Frontal cortex (tissue), 4 donors: ENCODE measurements at places on chromosomes 1 and 21. TPM values are rescaled to one million over a fixed set of nuclear protein-coding genes. Genes with fewer than 3 reads are reported as not detected.

GBP1 gene
- 1.2 TPM for total RNA-seq

FCRL5 gene
- total RNA-seq = not detected

EFNA4 gene
- total RNA-seq = 0.82 TPM

MPZ gene
- total RNA-seq = 1.6 TPM

OR6K6 gene
- total RNA-seq = not detected

C1QC gene
- total RNA-seq = 7.3 TPM

L1TD1 gene
- total RNA-seq = 0.41 TPM

CELA2B gene
- total RNA-seq = not detected

LRRC39 gene
- total RNA-seq = 9.0 TPM

LMX1A gene
- not detected for total RNA-seq

FCAMR gene
- not detected for total RNA-seq

ZNF326 gene
- 19.2 TPM for total RNA-seq

LSM10 gene
- total RNA-seq = 3.3 TPM

RORC gene
- under 0.01 TPM for total RNA-seq

UBE2U gene
- not detected for total RNA-seq

CFHR3 gene
- not detected for total RNA-seq

KCNE2 gene
- under 0.01 TPM for total RNA-seq

CFAP141 gene
- not detected for total RNA-seq

PER3 gene
- 3.7 TPM for total RNA-seq

SPRR2F gene
- not detected for total RNA-seq

ATP1A2 gene
- 45.7 TPM for total RNA-seq

CACNA1S gene
- total RNA-seq = under 0.01 TPM

CSMD2 gene
- total RNA-seq = 23.6 TPM

DNAJC28 gene
- 6.5 TPM for total RNA-seq

IGSF3 gene
- total RNA-seq = 134 TPM

MKNK1 gene
- total RNA-seq = 7.7 TPM

PCSK9 gene
- 4.1 TPM for total RNA-seq

FCER1A gene
- total RNA-seq = not detected

ICOSLG gene
- total RNA-seq = 0.41 TPM

NPPA gene
- 3.3 TPM for total RNA-seq

SPRR5 gene
- total RNA-seq = not detected

ZMYND12 gene
- total RNA-seq = not detected

HES3 gene
- not detected for total RNA-seq

LIN28A gene
- total RNA-seq = not detected

TTLL7 gene
- 134 TPM for total RNA-seq

FMO2 gene
- total RNA-seq = 0.41 TPM

ELF3 gene
- total RNA-seq = under 0.01 TPM

CNR2 gene
- total RNA-seq = not detected

CRB1 gene
- 16.7 TPM for total RNA-seq

COL8A2 gene
- total RNA-seq = 0.82 TPM

CD101 gene
- total RNA-seq = 0.82 TPM

CYP4B1 gene
- not detected for total RNA-seq

GUCA2B gene
- not detected for total RNA-seq

OPN3 gene
- total RNA-seq = 6.5 TPM
